ENCODE measurements at places on chromosomes 4 and X.

GRCh38 chr4:164215113-164215741 lies 538.7 kb upstream of the SMIM31 start:
- DNase-seq, result no peak

- DNase-seq, result no peak
These were observed 35.8 kb upstream of the MID1 start for GRCh38 chrX:10656214-10656613.

GRCh38 chrX:44482575-44482974 lies 60.1 kb downstream of the FUNDC1 start:
- no peak for DNase-seq

- no peak for DNase-seq
These were observed 24.2 kb downstream of the TNIP2 start for GRCh38 chr4:2731907-2732317.

DNA sequence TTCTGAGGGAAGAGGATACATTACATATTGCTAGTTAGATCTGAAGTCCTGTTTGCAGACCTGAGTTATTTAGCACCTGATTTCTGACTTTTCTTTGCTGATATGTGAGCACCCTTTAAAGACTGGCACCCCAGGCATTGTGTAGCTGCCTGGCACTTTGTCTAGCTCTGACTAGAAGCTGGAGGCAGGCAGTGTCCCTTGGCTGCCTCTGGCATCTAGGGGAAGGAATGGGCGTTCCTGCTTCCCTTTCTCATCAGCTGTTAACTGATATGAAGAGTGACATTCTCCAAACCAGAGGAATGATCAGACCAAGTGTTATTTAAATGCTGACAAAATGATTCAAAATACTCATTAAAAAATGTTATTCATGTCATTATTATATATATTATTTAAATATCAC lies 30.3 kb upstream of the SHISA3 start:
- no peak for DNase-seq

- no peak for DNase-seq
These were observed 188.4 kb downstream of the SLC7A11 start for GRCh38 chr4:138053641-138054301.

- no peak for DNase-seq
These were observed 83.6 kb downstream of the DNAAF6 start for GRCh38 chrX:107290019-107290418.

- no peak for DNase-seq
These were observed 162.0 kb downstream of the TRAM1L1 start for GRCh38 chr4:116923389-116923788.

DNA sequence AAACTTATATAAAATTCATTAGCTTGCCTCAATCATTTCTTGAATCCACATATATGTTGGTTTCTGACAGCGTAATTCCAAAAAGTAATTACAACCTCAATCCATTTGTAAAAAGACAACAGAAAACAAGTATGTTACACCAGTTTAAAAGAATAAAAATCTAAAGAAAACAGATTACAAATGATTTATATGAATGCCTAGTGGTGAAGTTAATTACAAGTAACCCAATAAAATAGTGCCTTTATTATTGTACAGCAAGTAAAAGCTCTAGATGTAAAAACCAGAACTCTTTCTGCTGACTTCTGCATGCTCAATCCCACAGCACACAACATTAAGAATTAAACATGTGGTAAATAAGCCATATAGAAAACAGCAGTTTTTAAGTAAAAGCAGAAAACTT lies 197.8 kb downstream of the MAB21L2 start:
- DNase-seq, result no peak

GRCh38 chrX:15908603-15909290 lies 54.1 kb upstream of the AP1S2 start:
- DNase-seq, result peak; percentile 7

DNA sequence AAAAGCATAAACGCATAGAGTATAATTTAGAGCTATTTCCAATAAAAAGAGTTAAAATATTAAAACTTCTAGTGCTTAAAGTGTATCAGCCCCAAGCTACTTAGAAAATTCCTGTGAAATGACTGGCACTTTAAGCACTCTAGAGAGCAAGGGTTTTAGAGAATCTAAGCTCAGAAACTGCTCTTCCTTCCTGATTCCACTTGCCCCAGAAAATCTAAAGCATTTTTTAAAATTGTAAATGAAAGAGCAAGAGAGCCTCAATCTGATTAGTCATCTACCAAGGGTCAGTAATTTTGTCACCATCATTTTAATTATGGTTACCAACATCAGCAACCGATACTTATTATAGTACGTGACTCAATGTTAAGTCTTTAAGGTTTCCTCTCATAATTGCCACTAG lies 25.0 kb downstream of the CTPS2 start:
- no peak for DNase-seq

- no peak for DNase-seq
These were observed 495.1 kb upstream of the FRG1 start for GRCh38 chr4:189445613-189446012.

- DNase-seq, result no peak
These were observed 49.5 kb downstream of the RGS12 start for GRCh38 chr4:3342182-3342854.

GRCh38 chrX:9430346-9430921 lies 34.4 kb upstream of the TBL1X start:
- DNase-seq, result no peak

GRCh38 chr4:20260821-20261220 lies 9.1 kb downstream of the SLIT2 start:
- no peak for DNase-seq

DNA sequence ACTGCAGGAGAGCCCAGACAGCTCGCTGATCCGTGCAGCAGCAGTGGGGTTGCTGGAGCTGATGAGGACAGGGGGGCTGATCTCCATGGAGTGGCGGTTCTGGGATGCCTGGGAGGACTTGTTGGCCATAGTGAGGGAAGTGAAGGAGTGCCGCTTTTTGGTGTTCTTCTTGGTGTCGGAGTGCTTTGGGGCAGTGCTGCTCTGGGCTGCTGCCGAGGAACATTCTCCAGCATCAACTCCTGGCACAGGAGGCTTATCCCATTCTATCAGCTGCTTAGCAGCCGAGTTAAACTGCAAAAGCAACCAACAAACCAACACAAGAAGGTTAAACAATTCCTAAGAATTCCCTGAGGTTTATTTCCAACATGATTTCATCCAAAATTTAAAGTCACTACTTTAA lies 126.3 kb upstream of the CBR4 start:
- DNase-seq, result no peak

DNA sequence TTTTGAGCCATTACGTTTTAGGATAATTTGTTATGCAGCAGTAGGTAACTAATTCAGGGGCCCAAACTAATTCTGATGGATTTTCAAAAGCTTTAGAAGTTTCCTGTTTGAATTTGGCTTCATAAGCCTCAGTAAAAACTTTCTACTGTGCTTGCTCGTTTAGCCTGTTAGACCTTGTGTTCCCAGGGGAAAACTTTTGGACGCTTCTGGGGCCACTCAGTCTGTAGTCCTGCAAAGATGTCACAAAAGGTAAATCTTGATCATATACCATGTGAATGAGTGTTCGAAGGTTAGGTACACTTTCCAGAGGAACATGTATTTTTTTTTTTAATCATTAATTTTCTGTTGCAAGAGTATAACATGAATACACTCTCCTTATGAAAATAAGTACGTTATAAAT lies 70.7 kb downstream of the SUPT20HL2 start:
- no peak for DNase-seq

GRCh38 chr4:113576947-113577678 lies 184.4 kb downstream of the CAMK2D start:
- no peak for DNase-seq

- no peak for DNase-seq
These were observed 9.1 kb upstream of the S100G start for GRCh38 chrX:16640823-16641222.

DNA sequence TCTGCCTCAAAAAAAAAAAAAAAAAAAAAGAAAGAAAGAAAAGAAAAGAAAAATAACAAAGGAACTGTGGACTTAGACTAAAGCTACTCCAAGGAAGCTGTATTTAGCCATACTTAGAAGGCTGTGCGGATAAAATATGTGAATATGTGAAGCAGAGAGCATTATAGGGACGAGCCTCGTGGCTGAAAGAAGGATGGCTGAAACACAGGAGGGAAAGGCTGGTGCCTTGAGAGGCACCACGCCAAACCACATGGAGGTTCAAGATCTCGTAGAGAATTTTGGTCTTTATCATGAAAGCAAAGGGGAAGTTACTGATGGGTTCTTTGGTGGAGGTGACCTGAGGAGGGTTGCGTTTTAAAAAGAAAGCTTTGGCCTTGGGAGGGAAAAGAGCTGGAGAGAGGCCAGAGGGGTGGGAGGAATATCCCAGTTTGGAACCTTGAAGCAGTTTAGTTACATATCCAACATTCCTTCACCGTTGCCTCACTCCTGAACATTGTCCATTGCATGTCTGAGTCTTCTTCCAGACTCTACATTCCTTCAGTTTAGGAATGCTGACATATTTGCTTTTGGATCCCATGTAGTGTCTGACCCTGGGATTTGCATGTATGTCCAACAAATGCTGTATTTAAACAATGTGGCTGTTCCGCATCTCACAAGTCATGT lies 82.5 kb downstream of the CPE start:
- DNase-seq, result no peak

GRCh38 chr4:3337357-3337732 lies 44.5 kb downstream of the RGS12 start:
- no peak for DNase-seq

- no peak for DNase-seq
These were observed 4.9 kb downstream of the CFAP99 start for GRCh38 chr4:2423695-2424094.

- DNase-seq, result no peak
These were observed 248.2 kb upstream of the TEX13A start for GRCh38 chrX:105468741-105469140.

GRCh38 chrX:133685822-133686221 lies 270.5 kb upstream of the GPC4 start:
- DNase-seq, result no peak

DNA sequence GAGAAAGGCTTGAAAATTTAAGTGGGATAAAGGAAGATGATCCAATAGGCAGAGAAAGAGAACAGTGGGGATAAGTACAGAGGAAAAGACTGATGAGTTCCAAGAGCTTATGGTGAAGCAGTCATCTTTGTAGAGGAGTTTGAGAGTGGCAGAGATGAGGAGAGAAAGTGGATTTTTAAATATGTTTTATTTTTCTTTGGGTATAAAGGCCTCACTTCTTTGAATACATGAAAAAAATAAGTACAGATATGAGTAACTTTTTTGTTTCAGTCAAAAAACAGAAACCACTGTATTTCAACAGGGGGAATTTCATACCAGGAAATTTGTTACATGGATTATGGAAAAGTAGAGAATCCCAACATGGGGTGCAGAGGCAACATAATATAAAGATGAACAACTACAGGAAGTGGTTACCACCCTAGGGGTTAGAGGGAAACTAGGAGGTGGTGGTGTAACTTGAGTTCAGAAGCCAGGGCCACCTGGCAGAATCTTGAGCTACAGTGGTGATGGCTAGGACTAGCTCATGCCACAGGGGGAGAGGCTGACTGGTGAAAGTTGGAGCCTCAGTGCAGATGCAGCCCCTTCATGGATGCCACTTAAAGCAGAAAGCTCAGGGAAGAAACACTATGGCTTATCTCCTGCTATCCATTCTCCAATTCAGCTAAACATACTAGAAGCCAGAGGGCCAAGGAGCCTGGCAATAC lies 3.4 kb upstream of the CYBB start:
- DNase-seq, result no peak

DNA sequence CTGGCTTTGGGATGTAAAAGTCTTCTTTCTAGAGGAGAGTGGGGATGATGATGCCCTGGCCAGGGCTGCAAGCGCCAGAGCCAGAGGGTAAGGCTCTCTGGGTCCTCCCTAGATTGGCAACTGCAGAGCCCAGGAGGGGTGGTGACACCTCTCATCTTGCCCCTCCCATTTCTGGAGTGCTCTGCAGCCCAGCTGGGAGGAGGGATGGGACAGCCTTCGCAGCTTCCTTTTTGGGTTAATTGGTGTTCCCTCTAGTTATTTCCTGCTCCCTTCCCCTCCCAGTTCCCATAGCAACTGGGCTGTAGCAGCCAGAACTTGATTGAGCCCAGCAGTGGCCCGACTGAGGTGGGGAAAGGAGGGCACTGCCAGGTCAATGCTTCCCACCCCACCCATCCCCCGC lies 19.2 kb downstream of the NALF2 start:
- no peak for DNase-seq

GRCh38 chrX:35023683-35024082 lies 81.1 kb downstream of the FAM47B start:
- no peak for DNase-seq

DNA sequence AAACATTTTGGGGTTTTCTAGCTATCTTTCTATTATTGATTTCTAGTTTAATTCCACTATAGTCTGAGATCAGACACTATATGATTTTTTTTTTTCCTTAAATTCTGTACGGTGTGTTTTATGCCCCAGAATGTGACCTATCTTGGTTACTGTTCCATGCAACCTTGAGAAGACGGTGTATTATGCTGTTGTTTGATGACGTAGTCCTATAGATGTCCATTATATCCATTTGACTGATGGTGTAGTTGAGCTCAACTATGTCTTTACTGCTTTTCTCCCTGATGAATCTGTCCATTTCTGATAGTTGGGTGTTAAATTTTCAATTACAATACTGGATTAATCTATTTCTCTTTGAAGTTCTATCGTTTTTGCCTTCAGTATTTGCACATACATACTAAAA lies 212.5 kb downstream of the NDST4 start:
- no peak for DNase-seq

DNA sequence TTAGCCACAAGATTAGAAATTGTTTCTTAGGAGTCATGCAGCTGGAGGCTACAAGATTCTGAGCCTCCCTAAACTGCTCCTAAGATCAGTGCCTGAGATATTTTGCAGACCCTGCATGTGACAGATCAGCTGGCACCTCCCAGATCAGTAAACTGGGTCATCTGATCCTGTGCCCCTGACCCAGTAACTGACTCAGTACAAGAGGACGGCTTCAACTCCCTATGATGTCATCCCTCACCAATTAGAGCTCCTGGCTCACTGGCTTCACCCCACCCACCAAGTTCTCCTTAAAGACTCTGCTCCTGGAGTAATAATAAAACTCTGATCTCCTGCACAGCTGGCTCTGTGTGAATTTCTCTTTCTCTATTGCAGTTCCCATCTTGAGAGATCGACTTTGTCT lies 45.4 kb upstream of the PNPLA4 start:
- no peak for DNase-seq
